Hematopoietic multipotent progenitor cell treated with erythropoietin and hydrocortisone succinate and interleukin-3 and kit ligand, for 17 days (in vitro differentiated cells): ENCODE measurements at places on chromosomes 1 and 21.

DNA sequence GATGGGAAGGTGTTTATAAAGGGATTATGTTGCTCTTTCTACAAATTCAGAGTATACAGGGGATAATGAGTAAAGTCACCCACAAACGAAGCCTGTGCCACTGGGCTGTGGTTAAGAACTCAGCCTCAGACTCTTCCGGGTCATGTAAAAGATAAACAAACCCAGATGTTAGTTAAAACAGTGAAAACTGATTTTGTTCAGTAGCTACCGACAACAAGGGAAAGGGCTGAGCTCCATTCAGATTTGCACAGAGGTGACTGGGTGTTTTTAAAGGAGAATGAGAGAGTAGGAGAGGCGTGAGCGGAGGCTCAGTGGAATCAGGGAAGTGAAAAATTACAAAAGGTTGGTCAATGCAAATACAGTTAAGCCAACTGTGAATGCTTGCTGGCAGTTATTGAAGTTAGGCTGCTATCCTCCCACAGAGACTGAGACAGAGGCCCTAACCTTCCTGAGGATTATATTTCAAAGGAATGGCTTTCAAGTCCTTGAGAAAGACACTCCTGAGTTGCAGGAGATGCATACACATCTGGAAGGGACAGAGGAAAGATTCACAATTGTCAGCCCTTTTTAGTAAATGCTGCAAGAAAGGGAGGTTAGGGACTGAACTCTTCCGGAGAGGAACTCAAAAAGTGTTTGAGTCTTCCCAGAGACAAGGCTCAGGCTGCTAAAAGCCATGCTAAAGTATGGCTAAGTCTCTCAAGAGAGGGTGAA, 29.9 kb upstream of the SAMD13 start:
- DNase-seq = no peak

DNA sequence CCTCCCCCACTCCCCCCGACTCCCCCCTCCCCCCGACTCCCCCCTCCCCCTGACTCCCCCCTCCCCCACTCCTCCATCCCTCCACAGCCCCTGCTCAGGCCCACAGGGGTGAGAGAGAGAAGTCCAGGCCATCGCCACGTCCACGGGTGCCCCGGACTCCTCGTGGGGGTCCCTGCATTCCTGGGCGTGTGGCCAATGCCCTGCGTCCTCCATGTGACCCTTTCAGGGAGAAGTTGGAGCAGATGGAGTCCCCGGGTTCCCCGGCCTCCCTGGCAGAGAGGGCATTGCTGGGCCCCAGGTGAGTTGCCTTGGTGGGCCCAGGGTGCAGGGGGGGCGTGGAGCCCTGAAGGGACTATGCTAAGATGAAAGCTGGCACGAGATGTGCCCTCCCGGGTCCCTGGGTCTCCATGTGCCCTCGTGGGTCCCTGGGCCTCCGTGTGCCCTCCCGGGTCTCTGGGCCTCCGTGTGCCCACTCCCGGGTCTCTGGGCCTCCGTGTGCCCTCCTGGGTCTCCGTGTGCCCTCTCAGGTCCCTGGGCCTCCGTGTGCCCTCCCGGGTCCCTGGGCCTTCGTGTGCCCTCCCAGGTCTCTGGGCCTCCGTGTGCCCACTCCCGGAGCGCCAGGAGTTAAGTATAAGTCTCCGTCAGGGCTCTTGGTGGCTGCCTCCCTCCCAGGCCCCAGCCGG, 52.0 kb downstream of the SLC19A1 start:
- no peak for DNase-seq

- no peak for DNase-seq
These were observed 10.0 kb upstream of the ARHGAP29 start for GRCh38 chr1:94247138-94248094.

- no peak for DNase-seq
These were observed 341.3 kb upstream of the TMPRSS15 start for GRCh38 chr21:18744840-18745239.

GRCh38 chr1:101257500-101258325, 20.9 kb downstream of the S1PR1 start:
- DNase-seq = peak; percentile 75
